Stimulated activated CD4-positive, alpha-beta T cell treated with anti-CD3 and anti-CD28 coated beads, Interleukin-2, amount 100 ng/mL, for 4 hours (primary cell): ENCODE measurements at places on chromosomes 2 and 18.

DNA sequence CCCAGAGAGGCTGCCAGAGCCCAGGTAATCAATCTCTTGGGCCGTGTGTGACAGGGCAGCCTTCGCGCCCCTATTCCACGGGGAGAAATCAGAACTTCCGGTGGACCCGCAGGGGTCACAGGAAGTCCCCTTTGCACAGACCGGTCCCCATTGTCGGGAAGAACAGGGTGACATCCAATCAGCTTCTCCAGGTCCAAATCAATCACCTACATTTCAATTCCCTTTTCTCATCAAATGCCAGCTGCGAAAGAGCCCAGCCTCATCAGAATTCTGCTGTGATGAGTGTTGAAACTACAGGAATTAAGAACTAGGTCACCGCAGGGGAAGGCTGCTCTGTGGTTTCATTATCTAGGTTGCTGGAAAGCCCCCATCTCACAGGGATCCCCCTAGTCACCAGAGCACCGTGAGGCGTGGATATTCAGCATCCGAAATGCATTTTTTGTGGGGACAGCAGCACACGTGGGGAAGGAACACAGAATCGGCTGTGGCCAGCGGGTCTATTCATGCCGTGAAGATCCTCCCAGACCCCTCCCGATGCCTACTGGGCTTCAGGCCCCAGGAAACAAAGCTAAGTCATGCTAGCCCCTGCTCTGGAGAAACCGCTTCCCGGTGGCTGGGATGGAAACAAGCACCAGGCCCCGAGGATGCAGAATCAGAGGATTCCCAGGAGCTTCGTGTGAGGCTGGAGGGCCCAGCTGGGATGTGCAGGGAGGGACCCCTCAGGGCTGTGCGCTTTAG is 193.7 kb upstream of the ID2 start:
- DNase-seq = peak; percentile 41

- no peak for DNase-seq
Measured at GRCh38 chr2:190707726-190708125, 58.8 kb downstream of the NAB1 start.

- no peak for DNase-seq
Measured at GRCh38 chr2:207291625-207292252, 126.0 kb upstream of the KLF7 start.

DNA sequence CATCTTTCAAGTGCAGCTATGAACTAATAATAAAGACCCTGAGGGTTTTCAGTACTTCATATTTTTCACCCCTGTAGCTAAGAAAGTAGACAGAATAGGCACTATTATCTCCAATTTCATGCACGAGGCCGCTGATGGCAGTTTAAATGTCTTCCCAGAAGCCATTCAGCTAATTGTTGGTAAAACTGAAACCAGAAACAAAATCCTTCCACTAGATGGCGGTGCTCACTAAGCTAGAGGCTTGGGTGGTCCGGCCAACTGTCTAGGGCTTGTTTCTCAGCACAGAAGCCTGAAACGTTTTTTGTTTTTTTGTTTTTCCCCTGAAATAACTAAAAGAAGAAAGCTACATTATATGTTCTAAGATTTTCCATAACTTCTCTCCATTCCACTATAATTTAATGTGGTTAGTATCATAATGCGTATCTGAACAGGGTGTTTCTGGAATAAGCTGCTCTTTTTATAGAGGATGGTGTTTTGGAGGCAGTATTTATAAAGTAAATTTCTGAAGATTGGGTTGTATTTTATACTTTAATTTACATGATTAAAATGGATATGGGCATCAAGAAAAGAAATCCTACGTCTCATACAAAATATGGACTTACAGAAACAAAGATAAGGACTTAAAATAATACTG is 159.4 kb downstream of the PIK3C3 start:
- peak; percentile 13 for DNase-seq

DNA sequence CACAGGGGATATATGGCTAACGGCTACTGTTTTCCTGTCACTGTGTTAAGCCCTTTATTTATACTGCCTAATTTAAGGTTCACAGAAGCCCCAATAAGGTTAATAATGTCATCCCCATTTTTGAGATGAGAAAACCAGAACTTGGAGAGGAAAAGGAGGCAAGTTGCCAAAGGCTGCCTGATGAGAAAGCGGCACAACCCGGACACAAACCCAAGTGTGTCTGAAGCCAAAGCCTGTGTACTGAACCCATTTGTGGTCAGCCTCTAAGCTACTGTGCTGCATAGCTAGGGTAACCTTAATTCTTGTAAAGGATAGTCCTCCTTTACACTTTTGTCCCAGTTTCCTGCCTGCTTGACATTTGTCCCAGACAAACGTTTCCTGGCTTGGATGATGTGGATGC is 954.7 kb upstream of the FANCL start:
- no peak for DNase-seq

DNA sequence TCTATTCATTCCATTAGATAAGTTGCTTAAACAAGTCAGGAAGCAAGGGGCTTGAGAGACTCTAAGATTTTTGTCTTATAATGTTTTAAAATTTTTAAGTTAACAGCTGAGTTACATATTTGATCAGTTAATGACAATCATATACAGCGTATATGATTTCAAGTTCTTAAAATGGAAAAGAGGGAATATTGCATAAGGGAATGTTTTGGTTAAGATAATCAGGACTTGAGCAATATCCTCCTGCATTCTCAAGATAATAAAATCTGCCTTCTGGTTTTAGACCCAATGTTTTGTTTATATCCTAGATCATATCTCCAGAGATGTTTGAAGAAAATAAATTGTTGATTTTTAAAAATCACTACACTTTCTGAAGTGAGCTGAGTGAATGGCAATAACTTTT is 13.4 kb upstream of the DYNC1I2 start:
- no peak for DNase-seq

DNA sequence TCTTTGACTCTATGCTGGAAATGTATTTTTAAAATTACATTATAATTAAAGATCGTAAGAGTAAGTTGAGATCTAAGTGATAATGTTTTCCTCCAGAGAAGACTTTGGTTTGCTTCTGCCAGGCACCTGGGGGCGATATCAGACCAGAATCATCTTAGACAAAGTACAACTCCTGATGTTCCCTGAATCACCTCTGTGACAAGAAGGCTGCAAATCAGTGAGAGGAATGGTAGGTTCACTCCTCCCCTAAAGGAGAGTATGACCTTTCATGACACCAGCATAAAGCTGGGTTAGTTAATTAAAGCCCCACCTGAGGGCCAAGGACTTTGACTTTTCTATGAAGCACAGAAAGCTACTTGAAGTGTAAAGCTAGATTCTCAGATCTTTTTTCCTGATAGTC is 114.4 kb upstream of the DTNA start:
- DNase-seq = no peak

DNA sequence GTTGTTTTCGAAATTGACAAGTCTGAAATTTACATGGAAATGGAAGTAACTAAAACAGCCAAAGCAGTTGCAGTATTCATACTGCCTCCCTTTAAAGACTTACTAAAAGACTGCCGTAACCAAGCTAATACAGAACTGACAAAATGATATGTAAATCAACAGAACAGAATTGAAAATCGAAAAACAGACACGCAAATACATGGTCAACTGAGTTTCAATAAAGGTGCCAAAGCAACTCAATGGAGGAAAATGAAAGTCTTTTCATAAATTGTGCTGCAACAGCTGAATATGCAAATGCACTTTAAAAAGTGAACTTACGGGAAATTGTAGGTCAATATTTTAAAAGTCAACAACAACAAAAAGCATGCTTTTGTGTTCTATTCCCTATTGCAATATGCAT is 34.2 kb downstream of the TMEM131 start:
- DNase-seq = no peak

GRCh38 chr2:24024018-24024417 is 14.1 kb downstream of the MFSD2B start:
- DNase-seq = no peak

GRCh38 chr2:112305132-112305531 is 29.7 kb downstream of the ZC3H6 start:
- no peak for DNase-seq

GRCh38 chr18:58761970-58762780 is 90.9 kb downstream of the MALT1 start:
- no peak for DNase-seq

DNA sequence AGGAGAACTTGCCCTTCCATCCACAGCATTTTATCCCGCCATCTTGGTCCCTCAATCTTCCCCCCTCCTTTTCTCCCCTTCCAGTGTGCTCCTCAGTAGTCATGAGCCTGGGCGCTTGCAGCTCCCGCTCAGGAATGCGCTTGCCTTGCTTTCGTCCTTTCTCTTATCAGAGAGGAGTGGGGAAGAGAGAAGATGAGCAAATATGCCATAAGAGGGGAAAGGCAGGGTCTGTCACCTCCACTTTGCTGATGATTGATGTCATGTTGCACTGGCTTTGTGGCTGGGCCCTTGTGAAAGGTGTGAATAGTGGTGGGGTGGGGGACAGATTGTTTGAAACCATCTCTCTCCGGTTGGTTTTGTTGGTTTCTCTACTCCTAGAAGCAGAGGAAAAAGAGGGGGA is 569.3 kb downstream of the TNS1 start:
- no peak for DNase-seq

DNA sequence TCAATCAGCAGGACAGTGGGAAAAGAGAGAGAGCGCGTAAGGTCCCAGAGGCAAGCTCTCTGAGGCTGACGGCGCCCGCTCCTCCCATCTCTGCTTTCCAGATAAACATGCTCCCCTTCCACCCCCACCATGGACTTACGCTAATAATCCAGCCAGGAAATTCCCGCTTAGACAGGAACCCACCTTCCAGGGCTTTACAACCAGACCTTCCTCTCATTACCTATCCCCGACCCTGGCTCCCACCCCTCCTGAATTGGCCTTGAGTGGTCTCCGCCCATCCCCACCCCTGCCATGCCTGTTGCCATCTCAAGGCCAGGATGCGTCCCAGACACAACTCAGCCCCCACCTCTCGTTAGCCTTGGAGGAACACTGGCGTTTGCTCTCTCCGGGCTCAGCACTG is 131.1 kb downstream of the SMAD2 start:
- no peak for DNase-seq

- no peak for DNase-seq
Measured at GRCh38 chr2:111117598-111118480, 2.9 kb upstream of the BCL2L11 start.

GRCh38 chr18:7568426-7568825 is 1.3 kb downstream of the PTPRM start:
- no peak for DNase-seq

DNA sequence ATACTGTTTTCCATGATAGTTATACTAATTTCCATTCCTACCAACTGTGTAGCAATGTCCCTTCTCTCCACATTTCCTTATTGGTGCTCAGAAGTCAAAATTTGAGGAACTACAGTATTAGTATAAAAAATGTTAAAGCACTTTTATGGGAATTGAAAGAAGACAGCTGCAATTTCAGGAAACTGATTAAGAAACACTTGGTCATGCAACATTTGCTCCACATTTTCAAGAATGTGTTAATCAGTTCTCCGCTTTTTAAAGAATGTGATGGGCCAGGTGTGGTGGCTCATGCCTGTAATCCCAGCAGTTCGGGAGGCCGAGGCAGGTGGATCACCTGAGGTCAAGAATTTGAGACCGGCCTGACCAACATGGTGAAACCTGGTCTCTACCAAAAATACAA is 33.6 kb upstream of the MGAT4A start:
- no peak for DNase-seq

GRCh38 chr2:46901611-46902010 is 14.0 kb downstream of the MCFD2 start:
- DNase-seq = no peak

- no peak for DNase-seq
Measured at GRCh38 chr2:12712881-12713280, 3.9 kb upstream of the TRIB2 start.

- DNase-seq = no peak
Measured at GRCh38 chr2:10635430-10635829, 54.3 kb downstream of the NOL10 start.

- no peak for DNase-seq
Measured at GRCh38 chr18:36379435-36379984, 82.0 kb downstream of the FHOD3 start.

- no peak for DNase-seq
Measured at GRCh38 chr2:190184460-190184859, 121.9 kb upstream of the MSTN start.

DNA sequence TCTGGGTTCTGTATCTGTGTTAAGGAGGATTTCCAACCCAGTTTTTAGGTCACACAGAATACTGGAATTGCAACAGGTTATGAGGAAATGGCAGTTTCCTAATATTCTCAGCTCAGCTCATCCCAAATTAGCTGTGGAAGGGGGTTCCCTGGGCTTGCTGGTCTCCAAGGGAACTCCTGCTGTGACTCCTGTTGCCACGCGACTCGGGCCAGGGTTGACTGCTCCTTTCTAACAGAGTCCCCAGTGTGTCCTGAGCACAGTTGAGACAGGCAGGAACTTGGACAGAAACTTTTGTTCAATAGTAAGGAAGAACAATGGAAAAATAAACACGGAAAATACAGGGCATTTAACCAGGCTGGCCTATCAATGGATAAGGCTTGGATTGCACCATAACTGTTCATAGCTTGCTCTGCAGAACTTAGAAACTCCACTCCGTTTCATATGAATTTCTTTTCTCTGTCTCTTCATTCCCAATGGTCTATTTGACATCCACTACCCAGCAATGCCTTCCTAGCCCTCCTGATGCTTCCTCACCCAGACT is 3.8 kb upstream of the ROCK2 start:
- no peak for DNase-seq

GRCh38 chr2:120774557-120775160 is 39.0 kb downstream of the GLI2 start:
- no peak for DNase-seq

DNA sequence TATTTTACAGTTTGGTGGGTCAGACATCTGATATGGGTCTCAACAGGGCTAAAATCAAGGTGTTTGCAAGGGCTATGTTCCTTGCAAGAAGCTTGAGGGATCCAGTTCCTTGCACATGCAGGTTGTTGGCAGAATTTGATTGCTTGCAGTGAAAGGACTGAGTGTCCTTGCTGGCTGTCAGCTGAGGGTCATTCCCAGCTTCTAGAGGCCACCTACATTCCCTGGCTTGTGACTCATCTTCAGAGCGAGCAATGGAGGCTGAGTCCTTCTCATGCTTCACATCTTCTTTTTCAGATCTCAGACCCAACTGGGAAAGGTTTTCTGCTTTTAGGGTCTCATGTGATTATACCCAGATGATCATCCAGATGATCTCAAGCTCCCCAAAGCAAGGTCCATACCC is 12.4 kb downstream of the MEX3C start:
- no peak for DNase-seq

- DNase-seq = peak; percentile 95
Measured at GRCh38 chr2:85888684-85889626, at the start of gene ST3GAL5. ST3GAL5 (minus strand) TSS chr2:85888990; CDS start chr2:85888905, 85 bp downstream.

DNA sequence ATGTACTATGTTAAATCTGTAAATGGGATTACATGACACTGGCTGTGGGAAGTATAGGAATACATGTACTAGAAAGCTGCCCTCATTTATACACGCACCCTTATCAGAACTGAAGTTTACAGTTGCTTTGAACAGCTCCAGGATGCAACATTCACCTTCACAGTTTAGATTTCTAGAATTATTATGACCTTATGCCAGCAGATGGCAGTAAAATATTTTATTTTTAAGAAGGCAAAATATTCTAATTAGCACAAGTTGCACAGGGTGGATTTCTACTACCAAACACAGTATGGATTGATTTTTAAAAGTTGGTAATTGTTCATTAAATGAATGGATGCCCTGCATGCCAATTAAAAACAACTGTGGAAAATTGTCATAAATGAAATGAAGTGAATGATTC is 670.4 kb downstream of the KCNJ3 start:
- DNase-seq = no peak

- no peak for DNase-seq
Measured at GRCh38 chr18:54947091-54947490, 12.2 kb downstream of the CCDC68 start.

GRCh38 chr2:98637401-98638147 is 29.2 kb downstream of the UNC50 start:
- DNase-seq = no peak

- DNase-seq = no peak
Measured at GRCh38 chr2:43853141-43854081, 14.6 kb downstream of the ABCG8 start.
